ENCODE measurements at places on chromosomes 16 and 17.

DNA sequence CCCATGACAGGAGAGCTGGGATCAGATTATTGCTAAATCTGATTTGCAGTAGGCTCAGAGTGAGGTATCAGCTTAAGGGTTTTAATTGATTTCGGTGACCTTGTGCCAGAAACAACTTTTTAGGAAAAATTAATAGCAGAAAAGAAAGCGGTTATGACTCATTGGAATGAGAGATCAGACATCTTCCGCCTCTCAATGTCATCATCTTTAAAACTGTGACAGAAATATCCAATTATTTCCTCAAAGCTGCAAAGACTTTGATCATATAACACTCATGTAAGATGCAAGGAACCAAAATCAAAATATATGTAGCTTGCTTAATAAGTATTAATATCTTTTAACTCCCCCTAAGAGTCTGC is 190.1 kb upstream of the FOXF1 start:
- DNase-seq = no peak

GRCh38 chr17:3929181-3929580 is 12.9 kb upstream of the P2RX1 start:
- no peak for DNase-seq

DNA sequence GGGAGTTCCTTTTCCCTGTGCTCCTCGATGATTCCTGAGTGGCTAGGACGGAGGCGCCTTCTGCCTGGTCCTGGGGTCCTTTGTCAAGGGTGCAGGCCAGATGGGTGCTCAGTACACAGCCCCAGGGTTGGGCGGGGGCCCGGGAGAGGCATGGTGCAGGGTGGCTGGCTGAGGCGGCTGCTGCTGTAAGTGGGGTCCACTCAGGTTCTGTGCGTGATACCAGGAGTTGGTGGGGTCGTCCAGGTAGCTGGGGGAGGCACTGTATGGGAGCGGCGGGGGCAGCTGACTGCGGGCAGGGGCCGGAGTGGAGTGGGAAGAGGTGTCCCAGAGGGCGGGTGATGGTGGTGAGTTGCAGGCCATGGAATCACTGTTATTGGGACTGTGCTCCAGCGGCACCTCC is 3.6 kb downstream of the DLX3 start:
- DNase-seq = no peak

GRCh38 chr17:78548725-78549124 is 28.5 kb downstream of the DNAH17 start:
- DNase-seq = no peak

DNA sequence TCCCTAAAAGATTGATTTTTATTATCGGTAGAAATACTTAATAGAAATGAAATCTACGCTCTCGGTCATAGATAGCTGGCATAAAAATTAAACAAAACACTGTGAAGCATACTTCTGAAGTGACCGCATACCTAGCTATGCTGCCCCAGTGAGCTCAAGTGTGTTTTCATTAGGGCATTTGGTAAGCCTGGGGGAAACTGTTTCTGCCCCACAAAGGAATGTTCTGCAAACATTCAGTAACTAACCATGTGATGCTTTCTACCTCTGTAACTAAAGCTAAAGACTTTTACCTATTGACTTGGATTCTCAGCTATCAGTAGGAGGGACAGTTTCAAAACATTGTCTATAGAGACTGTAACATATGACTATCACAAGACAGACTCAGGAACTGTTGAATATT is 93.5 kb upstream of the HSBP1 start:
- no peak for DNase-seq

DNA sequence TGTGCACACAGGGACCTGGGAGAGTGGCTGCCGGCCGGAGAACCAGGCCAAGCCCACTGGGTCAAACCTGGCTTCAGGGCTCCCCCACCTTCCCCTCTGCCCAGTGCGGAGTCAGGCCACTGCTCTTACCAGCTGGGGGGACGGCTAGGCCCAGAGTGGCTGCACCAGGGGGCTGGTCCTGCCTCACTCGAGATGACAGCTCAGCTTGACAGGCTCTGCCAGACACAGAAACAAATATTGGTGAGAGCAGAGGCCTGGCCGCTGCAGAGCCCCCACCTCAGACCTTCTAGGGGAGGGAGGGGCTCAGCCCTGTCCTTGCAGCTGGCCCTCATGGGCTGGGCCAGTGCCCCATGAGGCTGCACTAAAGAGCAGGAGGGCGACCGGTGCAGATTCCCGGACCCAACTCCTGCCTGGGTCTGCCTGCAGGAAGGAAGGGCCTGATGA is 4.5 kb downstream of the NUDT16L1 start:
- DNase-seq = no peak
